Neural crest cell (in vitro differentiated cells): ENCODE measurements at places on chromosomes 13 and 19. TPM values are rescaled to one million over a fixed set of nuclear protein-coding genes. Genes with fewer than 3 reads are reported as not detected.

GRCh38 chr13:114058051-114058867 lies 74.2 kb downstream of the RASA3 start:
- DNase-seq = no peak

DNA sequence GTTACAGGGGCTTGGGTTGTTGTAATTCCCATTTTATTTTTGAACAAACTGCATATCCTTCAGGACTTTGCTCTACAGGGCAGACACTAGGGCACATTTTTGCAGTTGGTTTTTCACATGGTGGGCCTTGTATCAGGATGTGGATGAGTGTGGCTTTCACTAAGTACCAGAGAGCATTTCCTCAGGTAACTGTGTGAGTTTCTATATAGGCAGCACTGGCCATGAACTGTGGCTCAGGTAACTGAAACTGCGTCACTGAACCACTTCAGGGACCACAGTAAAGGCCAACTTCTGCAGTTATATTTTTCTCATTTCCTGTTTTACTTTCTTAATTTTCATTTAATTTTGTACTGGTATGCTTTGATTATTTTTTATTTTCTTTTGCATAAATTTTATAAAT lies 166.5 kb downstream of the ZNF486 start:
- DNase-seq = no peak

DNA sequence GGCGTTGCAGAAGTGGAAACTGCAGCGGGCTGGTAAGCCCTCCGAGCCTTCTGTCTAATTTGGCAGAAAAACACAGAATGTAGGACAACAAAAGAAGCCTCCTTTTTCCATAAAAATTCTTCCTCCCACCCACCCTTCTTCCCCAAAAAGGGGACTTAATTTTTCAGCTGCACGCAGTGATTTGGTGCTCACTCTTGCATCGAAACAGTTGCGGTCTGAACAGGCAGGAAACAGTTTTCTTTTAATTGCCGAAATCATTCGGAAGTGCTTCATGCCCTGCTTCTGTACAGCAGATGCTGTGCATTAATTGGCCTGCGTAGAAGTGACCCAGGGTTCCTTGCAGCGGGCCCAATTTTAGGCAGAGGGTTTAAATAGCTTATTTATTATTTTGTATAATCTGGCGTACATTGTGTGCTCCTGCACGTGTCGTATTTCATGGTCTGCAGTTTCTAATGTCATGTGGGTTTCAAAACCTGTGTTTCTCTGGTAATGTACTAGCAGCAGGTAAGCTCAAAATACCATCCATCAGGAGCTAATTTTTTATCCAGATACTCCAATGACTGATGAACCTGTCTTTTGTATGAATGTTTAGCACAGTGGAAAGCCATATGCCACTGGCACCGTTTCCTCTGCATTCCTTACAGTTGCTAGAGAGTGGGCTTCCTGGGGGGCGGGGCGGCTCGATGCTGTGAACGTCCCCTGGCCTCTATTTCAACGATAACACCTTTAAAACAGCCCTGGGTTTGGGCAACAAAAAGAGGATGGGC lies 66.6 kb downstream of the GGACT start:
- no peak for DNase-seq

- no peak for DNase-seq
Observed at GRCh38 chr13:90402613-90403012, 944.9 kb upstream of the MIR17HG start.

GRCh38 chr13:66958611-66959010 lies 271.5 kb downstream of the PCDH9 start:
- DNase-seq = no peak

DNA sequence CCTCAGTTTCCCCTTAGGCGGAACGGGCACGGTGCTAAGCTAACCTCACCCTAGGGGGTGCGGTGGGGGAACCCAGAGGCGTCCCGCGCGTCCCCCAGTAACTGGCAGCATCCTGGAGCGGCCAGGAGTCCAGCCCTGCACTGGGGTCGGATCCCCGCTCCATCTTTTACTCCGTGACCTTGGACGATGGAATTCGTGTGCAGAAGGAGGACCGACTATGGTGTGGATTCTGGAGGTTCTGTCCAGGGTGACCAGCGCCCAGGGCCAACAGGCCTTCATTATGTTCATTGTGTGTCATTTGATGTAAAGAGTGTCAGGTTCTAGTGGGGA lies 630 bp downstream of the SPPL2B start:
- DNase-seq = no peak

GRCh38 chr19:41426116-41426841 lies 895 bp downstream of the B3GNT8 start:
- no peak for DNase-seq

DNA sequence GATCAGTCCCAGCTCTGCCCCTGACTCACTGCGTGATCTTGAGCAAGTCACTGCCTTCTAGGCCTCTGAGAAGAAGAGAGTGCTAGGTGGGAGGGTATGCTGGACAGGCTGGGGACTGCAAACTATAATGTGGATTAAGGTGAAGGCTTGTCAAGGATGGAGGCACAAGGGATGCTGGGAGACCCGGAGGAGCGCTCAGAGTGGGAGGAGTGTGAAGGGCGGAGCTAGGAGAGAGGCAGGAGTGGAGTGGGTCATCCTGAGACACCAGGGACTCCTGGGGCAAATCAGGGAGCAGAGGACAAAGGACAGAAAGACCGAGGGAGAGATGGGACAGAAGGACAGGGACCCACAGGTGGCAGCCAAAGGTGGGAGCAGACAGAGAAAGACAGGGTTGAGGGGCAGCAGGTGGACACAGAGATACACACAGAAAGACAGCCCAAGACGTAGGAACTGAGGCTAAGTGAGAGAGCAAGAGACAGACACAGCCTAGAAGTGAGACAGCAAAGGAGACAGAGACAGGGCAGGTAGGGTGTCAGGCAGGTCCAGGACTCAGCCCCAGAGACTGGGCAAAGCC lies 2.6 kb downstream of the GRIK5 start:
- DNase-seq = no peak

GRCh38 chr19:4500841-4501591 lies 17.3 kb downstream of the PLIN4 start:
- no peak for DNase-seq

DNA sequence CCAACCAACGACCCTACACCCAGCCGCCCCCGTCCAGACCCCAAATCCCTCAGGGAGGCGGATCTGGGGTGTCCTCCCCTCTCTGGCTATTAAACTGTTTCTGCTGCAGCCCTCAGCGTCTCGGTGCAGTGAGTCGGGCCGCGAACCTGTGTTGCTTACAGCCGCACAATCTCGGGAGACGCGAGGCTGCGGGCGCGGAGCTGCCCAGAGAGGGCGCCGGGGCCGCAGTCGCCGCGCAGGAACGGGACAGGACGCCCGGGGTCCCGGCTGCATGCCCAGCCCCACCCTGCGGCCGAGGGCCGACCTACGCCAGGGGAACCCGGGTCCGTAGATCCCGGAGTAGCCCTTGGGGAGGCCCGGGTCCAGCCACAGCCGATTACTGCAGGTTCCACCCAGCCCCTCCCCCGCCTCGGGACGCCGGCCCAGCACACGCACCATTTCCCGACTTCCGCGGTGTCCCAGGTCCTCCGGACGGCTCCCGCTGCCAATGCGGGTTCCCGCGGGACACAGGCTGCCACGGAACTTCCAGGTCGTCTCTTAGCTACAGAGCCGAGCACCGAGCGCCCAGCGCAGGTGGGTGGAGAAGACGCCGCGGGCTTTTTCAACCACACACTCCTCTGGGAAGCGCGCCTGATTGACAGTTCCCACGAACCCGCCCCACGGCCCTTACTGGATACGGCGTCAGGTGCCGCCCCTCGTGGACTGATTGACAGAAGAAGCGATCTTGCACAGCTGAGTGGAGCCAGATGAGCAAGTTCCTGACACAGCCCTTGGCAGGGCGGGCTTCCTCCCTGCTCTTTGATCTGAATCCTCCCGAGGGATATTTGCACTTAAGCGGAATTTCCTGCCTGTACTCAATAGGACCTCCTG lies at the start of gene ZNF799:
Gene ZNF799 (minus strand): TSS at position 639 of the 870 bp plus-strand sequence. CDS start 201 bp downstream, at position 438.
- peak; percentile 84 for DNase-seq

GRCh38 chr13:31377946-31378345 lies 178.2 kb downstream of the B3GLCT start:
- DNase-seq = no peak

DNA sequence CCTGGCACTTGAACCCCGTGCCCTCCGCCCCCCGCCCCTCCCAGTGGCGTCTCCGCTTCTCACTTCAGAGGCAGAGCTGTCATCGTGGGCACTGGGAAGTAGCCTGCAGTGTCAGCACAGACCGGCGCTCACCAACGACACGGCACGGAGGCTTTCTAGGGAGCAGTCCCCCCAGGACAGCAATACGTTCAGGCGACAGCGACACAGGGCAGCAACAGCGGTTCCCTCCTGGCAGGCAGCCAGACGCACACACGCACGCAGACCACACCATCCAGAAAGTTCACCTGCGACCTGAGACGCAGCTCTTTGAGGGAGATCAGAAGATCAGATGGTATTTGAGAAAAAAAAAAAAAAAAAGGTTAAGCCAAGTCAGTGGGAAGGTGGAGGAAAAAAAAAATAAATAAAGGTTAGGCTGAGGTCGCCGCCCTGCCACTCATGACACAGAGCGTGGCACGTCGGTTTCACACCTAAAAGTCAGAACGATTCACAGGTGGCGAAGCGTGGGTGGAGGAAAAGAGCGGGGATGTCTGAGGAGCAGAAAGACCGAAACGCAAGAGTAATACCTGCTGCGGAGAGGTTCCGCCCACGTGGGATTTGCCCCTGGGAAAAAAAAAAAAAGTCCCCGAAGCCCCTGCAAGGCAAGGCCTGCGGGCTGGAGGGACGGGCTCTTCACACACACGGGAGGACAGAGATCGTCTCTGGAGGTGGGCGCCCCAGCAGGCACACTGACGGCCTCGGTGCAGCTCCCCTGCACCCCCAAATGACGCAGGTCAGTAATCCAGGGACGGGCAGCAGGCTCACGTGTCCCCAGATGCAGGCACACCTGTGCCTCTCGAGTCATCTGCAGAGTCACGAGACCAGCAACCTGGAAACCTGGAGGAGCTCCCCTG lies 94.5 kb downstream of the GNG7 start:
- DNase-seq = no peak

DNA sequence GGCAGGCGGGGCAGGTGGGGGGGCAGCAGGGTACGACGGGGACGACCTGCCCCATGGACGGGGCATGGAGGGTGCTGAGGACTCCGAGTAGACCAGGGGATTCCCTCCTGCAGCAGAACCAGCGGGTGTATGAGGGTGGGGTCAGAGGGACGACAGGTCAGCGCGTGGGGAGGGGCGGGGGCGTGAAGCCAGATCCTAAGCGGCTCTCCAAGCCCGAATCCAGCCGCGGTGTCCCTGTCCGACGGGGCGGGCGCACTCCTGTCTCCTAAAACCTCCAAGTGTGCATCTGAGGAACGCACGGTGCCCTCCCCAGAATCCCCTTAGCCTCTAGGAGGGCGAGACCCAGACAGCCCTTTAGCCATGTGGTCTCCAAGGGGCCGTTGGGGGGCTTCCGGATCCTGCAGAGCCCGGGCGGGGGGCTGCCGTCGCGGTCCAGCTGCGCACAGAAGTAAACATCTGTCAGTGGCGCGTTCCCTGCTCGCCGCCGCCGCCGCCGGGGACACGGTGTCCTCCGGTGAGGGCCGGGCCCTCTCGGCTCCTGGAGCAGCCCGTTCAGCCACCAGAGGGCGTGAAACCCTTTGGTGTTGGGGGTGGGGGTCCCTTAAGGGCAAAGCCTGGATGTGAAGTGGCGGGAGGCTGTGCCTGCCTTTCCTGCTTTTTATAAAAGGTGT lies 730 bp downstream of the NRTN start:
- peak; percentile 94 for DNase-seq

DNA sequence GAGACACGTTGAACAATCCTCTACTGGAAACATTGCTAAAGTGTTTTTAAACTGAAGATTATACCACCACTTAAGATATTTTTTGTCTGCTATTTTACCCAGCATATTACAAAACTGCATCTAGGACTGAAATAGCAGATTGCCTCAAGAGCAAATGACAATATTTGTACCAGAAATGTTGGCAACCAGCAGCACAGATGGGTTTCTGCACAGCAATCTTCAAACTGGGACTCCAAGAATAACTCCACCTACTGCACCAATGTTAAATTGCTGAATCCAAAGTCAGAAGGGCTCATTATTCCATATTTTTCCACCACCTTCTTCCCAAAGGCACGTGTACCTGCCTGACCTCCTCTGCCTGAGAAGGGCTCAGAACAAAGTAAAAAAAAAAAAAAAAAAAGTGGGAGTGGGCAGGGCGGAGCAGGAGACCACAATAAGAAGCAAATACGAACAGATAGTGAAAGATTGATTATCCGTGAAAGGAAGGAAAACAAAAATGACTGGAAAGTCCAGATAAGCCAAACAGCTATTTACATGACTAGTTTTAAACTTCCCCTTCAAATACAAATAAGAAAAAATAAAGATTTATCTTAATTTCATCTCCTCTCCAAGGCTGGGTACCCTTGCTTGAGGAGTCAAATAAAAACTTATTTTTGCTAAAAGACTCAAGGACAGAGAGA lies 79.4 kb downstream of the FOXO1 start:
- no peak for DNase-seq

GRCh38 chr13:98405107-98405571 lies 171.8 kb downstream of the STK24 start:
- DNase-seq = peak; percentile 19

GRCh38 chr19:19276851-19277250 lies 3.8 kb upstream of the TM6SF2 start:
- DNase-seq = no peak

Gene ZNF229
- 6.7 and 7.4 TPM in 2 replicates for total RNA-seq

Gene ZNF418
- total RNA-seq = 21.7 and 30.4 TPM in 2 replicates

Gene RDH8
- not detected in 2 replicates for total RNA-seq

Gene IGFL1
- total RNA-seq = not detected in 2 replicates

Gene VSTM2B
- total RNA-seq = 0.21 TPM in 1 of 2 replicates, not detected in the other

Gene SYCN
- not detected in 2 replicates for total RNA-seq

Gene MYH14
- 4.0 and 4.7 TPM in 2 replicates for total RNA-seq

Gene ZNF440
- total RNA-seq = 19.7 and 22.2 TPM in 2 replicates
